ENCODE measurements at places on chromosomes 2 and 18.

DNA sequence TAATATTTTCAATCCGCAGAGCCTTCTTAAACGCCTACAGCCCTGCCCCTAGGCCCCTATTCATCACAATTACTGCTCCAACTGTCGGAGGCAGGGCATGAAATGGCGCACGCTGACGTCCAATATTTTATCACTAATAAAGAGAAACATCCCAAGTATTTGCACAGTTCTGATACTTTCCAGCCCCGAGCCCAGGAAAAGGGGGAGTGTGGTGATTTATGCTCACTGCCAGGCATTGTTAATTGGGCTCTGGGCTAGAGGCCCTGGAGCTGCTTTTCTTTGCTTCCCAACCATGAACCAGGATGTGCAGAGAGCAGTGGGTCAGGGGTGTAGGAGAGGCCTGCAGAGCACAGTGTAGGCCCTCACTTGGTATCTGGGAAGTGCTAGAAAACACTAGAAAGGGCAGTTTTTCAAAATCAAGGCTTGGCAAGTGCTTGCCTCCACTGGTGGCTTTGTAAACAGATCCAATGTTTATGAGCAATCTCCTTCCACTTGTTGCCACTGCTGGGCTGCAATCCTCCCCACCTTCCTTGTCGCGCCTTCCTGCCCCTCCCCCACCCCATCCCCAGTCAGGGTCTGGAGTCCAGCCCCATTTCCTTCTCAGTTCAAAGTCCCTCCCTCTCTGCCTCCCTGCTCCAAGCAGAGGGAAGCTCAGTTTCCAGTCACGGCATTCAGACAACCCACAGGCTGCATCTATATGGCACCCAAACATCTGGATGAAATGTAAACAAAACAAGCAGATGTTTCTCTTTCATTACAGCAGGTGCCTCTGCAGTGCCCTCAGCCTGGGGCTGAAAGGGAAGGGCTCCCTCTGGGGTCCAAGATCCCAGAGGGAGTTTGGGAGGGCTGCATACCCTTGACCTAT lies 83.9 kb upstream of the PKDCC start:
- no peak overlapping the region for H3K4me3 ChIP-seq
- peak overlapping the region; percentile 86 for H3K27ac ChIP-seq
- DNase-seq: peak; percentile 28
- no peaks in the 10 kb centered on the region for H3K36me3 ChIP-seq

- H3K27ac ChIP-seq: no peak overlapping the region
- H3K4me1 ChIP-seq: peaks cover 3% of the 10 kb centered on the region
- H3K36me3 ChIP-seq: peaks cover 1% of the 10 kb centered on the region
- no peaks in the 10 kb centered on the region for H3K27me3 ChIP-seq
- DNase-seq: no peak
Measured at GRCh38 chr2:82275599-82275998, 1971.0 kb upstream of the LRRTM1 start.

DNA sequence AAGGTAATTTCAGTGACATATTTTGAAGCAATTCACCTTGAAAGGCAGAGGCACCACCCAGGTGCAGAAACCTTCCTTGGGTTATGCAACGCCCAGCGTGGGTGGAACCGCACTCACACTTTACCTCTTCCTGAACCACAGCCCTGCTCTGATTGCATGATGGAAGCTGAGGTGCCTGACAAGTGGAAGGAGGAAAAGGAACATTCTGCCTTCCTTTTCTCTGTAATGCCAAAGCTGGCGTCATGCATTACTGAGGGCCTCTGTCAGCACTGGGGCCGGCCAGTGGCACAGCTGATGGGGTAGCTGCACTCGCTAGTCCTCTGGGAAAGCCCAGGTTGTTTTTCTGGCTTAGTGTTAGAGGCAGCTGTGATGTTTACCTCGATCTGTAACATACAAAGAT lies 266.5 kb downstream of the NEDD4L start:
- H3K27me3 ChIP-seq: no peaks in the 10 kb centered on the region
- no peak overlapping the region for H3K27ac ChIP-seq
- DNase-seq: no peak
- H3K4me1 ChIP-seq: peaks cover 14% of the 10 kb centered on the region

DNA sequence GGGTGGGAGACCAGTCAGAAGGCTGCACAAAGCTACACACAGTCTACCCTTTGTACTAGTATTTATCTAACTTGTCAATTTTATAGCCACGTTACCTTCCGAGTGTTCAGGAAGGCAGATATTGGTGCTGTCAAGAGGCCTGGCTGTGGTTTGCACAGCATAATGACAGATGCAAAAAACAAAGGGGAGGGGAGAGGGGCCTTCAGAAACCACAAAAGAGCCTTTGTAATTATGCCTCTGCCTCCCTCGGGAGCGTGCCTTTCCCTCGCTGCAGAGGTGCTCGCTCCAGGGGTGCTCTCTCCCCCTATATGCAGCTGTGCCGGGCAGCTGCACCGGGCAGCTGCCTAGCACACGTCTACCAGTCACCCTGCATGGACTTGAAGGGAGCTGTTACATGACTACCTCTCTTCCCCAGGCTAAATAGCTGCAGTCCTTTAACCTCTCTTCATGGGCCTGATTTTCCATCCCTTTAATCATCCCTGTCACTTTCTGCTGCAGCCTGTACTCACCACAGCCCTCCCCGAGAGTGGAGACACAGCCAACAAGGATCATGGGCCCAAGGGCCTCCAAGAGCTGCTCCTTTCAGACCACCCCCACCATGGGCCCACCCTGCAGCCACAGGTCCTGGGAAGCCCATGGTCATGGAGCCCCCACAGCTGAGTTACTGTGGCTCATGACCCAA lies 168.4 kb upstream of the PKDCC start:
- peaks cover 50% of the 10 kb centered on the region for H3K4me1 ChIP-seq
- no peaks in the 10 kb centered on the region for H3K36me3 ChIP-seq
- H3K27ac ChIP-seq: peak overlapping the region; percentile 94
- peak; percentile 12 for DNase-seq
- H3K27me3 ChIP-seq: no peaks in the 10 kb centered on the region
- peak overlapping the region; percentile 1 for H3K4me3 ChIP-seq

- DNase-seq: no peak
- H3K27me3 ChIP-seq: no peaks in the 10 kb centered on the region
- peaks cover 2% of the 10 kb centered on the region for H3K36me3 ChIP-seq
- H3K27ac ChIP-seq: no peak overlapping the region
Measured at GRCh38 chr2:79716266-79716665, 203.4 kb downstream of the CTNNA2 start.

All from progenitor cell of endocrine pancreas (in vitro differentiated cells).